ENCODE measurements at places on chromosomes 7 and 10. TPM values are rescaled to one million over a fixed set of nuclear protein-coding genes. Genes with fewer than 3 reads are reported as not detected.
A peak's percentile ranks its signal among the peaks of the same experiment; 100 is the strongest.

DNA sequence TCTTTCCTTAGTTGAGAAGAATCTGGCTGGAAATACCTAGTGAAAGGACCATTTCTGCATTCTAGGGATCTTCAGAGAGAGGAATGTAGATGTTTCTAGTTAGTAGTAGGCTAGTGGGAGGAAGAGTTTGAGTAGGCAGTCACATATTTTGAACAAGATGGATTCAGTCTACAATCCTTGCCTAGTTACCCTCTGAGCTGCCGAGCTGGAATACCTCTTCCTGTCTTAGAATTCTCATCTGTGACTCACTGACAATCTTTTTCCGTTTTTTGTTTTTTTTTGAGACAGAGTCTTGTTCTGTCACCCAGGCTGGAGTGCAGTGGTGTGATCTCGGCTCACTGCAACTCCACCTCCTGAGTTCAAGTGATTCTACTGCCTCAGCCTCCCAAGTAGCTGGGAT is 30.7 kb upstream of the PLPP4 start:
- DNase-seq, result no peak

DNA sequence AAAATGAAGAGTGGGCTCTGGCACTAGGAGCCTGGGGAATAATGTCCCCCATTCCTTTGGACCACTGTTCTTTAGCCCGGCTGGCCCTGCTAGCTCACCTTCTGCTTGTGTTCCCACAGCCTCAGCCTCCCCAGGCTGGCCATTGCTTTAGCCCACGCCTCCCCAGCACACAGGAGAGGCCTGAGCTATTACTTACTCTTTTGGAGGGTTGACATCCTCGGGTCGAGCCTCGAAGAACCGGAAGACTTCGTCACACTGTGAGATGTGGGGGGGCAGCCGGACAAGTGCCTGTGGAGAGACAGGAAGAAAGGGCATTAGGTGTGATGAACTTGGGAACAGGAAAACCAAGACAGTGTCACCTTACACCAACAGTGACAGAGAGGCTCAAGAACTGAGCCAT is 131.3 kb downstream of the SH3PXD2A start:
- no peak for DNase-seq

- no peak for DNase-seq
These were observed 21.8 kb upstream of the YWHAG start for GRCh38 chr7:76380623-76380966.

- DNase-seq, result no peak
These were observed 1189.6 kb upstream of the CELF2 start for GRCh38 chr10:9828110-9828509.

GRCh38 chr10:110512461-110513187 is 14.9 kb downstream of the DUSP5 start:
- DNase-seq, result no peak

DNA sequence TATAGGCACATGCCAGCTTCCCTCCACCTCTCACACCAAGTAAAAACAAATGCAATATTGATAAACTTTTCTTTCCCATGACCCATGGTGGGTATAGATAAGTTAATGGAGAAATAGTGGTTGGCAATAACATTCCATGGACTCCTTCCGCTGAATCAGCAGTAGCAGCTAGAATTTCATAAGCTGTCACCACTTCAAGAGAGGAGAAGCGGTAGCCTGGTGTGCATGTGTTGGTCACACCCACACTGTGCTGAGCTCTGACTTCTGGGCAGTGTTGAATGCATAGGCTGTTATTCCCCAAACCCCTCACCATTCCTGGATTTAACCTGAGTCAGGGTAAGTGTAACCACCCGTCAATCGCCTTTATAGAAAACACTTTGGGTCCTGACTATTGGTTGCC is 32.5 kb upstream of the BMPER start:
- DNase-seq, result no peak

DNA sequence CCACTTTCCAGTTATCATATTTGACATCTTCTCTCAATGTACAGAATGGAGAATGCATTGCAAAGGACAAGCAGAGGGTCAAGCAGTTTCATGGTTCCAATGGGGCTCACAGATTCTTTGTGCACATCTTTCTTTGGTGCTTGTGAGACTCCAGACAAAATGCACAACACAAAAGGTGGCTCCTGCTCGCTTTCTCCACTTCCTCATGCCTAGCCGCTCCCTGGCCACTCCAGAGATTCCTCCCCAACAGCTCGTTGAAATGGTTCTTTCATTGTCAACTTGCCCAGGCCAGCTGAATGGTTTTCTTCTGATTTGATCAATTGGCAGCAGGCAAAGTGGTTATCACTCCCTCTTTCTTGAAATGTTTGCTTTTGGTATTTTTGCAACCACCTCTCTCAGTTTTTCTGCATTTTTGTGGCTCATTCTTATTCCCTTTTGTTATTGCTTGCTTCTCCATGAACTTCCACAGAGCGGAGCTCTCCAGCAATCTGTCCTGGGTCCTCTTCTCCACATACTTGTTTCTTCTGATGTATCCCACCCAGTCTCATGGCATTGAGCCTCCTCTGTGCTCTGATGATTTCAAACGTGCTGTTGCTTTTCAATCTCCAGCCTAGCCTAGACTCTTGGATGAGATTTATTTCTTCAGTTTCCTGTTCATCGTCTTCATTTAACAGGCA is 507.8 kb upstream of the MKI67 start:
- no peak for DNase-seq

GRCh38 chr10:42937649-42938180 is 139.2 kb upstream of the RET start:
- no peak for DNase-seq

DNA sequence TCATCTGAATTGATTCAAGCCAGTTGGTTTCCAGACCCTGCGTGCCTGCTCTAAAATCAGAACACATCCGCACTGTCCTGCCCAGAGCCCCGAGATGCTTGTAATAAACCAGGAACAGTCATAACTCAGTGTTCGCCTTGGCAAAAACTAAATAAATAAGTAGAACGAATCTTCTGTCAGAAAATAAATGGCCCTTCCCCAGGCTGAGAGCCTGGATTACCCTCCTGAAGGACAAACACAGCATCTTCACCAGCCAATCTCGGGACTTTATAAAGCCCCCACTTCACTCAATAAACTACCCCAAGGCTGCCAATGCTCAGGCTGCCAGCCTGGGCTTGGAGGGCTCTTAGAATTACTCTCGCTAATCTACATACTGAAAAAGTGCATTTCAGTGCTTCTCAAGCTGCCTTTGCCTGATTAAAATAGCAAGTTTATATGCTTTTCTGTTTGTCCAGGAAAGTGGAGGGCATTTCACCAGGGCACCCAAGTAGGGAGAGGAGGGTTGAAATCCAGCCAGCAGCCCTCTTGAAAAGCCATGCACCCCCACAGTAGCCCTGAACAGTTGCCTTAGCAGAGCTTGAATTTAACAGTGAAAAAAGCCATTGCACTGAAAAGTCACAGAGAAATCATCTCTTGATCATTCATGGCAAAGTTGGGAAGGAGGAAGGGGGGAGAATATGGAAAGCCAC is 136.6 kb downstream of the CALN1 start:
- DNase-seq, result no peak

DNA sequence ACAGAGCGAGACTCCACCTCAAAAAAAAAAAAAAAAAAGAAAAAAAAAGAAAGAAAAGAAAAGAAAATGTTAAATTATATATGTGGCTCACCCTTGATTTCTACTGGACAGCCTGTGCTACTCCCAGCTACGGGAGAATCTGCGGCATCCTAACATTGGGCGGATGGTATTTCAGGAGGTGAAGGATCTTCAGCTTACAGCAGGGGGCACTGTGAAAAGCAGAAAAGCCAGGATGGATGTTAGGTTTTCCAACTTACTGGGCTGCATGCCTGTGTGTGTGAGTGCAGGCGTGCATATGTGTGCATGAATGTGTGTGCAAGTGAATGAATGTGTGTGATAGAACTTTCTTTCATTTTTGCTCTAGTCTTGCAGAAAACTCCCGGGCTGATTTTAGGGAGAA is 1066.5 kb downstream of the TYW1 start:
- DNase-seq, result no peak

DNA sequence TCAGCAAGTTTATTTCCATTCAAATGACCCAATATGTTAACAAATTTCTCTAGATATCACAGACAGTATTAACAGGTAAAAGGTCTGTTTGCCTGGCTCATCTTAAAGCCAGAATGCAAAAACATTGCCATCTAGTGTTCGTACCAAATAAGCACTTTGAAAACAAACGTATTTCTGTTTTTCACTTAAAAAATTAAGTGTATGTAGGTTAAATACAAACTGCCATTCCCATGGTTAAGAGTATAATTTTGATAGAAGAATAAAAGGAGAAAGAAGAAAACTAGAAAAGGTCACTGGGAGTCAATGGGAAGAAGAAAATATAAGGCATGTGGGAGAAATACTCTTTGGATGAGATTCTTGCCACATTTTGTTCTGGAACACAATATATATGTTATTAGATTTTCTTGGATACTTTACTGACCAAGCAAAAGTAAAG is 51.0 kb downstream of the ORC5 start:
- no peak for DNase-seq

DNA sequence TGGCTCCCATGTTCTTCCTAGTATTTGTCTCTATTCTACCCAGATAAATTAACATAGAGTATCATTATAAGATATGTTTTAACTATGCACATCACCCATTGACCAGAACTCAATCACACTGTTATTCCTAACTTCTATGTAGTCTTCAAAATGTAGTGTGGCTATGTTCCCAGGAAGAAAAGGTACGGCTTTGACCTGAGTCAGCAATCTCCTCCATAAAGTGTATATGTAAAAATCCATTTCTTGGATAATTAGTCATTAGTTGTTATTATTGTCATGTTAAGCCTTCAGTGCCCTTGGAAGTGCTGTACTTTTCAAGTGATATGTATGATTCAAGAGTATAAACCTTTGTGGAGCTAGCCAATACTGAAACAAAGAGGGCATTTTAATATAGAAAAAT is 444.0 kb upstream of the ZWINT start:
- DNase-seq, result no peak

GRCh38 chr10:71694567-71694968 is 25.0 kb downstream of the C10orf105 start:
- DNase-seq, result no peak

- DNase-seq, result no peak
These were observed 50.2 kb downstream of the CXCL12 start for GRCh38 chr10:44334621-44335184.

DNA sequence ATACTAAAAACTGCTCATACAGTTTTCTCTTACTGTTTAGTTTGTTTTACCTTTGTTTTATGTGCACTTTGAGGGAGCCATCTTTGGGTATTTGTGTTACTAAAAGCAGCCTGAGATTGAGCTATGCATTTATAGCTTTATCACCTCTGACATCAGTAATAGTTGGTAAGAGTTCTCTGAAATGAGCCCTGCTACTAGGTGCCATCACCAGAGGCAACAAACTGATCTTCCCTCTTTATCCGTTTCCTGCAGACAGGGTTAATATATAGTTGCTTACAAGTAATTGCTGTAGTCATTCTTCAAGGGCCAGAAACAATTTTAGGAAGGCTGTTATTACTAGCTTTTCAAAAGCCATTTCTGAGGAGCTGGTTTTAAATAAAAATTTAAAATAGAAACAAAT is 49.1 kb downstream of the KIF20B start:
- DNase-seq, result no peak

DNA sequence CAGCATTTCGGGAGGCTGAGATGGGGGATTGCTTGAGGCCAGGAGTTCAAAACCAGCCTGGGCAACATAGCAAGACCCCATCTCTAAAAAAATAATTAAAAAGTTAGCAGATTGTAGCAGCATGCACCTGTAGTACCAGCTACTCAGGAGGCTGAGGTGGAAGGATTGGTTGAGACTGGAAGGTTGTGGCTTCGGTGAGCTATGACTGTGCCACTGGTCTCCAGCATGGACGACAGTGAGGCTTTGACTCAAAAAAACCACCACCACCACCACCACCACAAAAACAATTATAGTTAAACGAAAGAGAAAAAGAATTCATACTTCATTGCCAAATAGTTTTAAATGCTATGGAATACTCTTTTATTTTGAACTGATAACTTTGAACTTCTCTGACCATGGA is 63.4 kb downstream of the VTI1A start:
- no peak for DNase-seq

GRCh38 chr7:23915236-23915635 is 205.2 kb downstream of the STK31 start:
- no peak for DNase-seq

DNA sequence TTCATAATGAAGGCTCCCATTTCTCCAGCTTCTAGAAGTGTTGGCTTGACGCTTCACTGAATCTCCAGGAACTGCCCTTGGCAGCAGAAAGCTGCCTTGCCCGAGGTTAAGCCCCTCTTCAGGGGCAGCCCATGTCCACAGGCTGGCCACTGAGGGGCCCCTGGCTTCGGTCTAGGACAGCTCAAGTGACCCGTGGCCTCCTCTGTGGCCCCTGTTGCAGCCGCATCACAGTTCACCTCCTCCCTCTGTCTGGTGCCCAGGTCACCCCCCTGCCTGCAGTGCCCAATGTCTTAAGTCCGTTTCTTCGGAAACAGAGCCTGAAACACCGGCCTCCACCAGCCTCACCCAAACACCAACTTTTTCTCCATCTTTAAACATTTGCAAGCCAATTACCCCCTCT is 279.2 kb upstream of the MKI67 start:
- no peak for DNase-seq

DNA sequence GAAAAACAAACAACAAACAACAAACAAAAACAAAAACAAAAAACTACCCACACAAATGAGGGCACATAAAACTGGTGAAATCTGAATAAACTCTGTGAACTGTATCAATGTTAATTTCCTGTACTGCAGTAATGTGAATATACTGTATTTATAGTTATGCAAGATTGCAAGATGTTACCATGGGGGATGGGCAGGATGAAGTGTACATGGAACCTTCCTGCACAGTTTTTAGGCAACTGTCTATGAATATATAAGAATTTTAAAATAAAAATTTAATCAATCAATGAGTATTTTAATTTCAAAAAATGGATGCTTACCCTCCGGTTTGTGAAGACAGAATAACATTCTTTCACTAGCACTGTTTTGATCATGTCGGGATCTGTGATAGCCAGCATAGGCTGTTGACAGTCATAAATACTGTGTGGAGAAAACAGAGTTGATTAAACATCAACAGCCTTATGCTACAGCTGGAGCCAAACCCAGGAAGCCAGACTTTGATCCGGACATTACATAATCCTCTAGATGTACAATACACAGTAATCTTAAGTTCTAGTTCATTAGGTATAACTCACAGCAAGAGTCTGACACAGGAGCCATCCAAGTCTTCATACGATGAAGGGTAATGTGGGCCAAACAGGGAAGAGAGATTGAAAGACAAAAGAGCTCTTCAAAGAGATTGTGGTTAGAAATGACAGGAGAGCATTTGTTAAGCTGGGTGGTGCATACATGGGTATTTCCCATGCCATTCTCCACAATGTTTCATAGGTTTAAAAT is 14.8 kb downstream of the CYP3A7 start:
- peak; percentile 33 for DNase-seq

GRCh38 chr10:71621231-71622153 is 98.1 kb downstream of the C10orf105 start:
- no peak for DNase-seq

- DNase-seq, result no peak
These were observed 9.4 kb downstream of the HDAC9 start for GRCh38 chr7:18504965-18505364.

GRCh38 chr10:121708728-121709674 is 110.8 kb upstream of the FGFR2 start:
- no peak for DNase-seq

PDK4 gene
- total RNA-seq, result 0.29 TPM

CDK6 gene
- 98.2 TPM for total RNA-seq

EPO gene
- total RNA-seq, result not detected

PNLIP gene
- total RNA-seq, result not detected

EMX2 gene
- 5.7 TPM for total RNA-seq

FERD3L gene
- not detected for total RNA-seq

CTAGE15 gene
- total RNA-seq, result 0.65 TPM

TNS3 gene
- 40.8 TPM for total RNA-seq

PLXNA4 gene
- total RNA-seq, result not detected

LYZL2 gene
- not detected for total RNA-seq

GNG11 gene
- 43.6 TPM for total RNA-seq

FOXI2 gene
- not detected for total RNA-seq

PLOD3 gene
- total RNA-seq, result 75.0 TPM

Data from epithelial cell of proximal tubule (primary cell).